Fibroblast of skin of left biceps (primary cell): ENCODE measurements at places on chromosomes 13 and 19.

GRCh38 chr13:105159841-105160240, 1375.6 kb downstream of the EFNB2 start:
- no peak for DNase-seq

GRCh38 chr19:32550666-32551065, 30.3 kb upstream of the PDCD5 start:
- DNase-seq = no peak

DNA sequence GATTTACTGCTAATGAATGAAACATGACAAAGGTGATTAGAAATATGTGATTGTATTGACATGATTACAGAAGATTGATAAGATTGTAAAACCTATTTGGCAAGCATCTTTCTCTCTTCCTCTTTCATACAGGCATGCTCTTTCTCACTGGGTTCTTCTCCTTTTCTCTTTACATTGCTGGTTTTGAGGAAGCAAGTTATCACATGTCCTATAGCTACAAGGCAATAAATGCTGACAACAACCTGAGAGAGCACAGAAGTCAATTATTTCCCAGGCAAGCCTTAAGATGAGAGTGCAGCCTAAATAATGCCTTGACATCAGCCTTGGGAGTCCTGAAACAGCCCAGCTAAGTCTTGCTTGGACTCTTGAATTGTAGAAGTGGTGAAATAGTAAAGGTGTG, 875.0 kb downstream of the SLITRK1 start:
- no peak for DNase-seq

- no peak for DNase-seq
Observed at GRCh38 chr19:44909775-44910174, 4.2 kb downstream of the APOE start.

DNA sequence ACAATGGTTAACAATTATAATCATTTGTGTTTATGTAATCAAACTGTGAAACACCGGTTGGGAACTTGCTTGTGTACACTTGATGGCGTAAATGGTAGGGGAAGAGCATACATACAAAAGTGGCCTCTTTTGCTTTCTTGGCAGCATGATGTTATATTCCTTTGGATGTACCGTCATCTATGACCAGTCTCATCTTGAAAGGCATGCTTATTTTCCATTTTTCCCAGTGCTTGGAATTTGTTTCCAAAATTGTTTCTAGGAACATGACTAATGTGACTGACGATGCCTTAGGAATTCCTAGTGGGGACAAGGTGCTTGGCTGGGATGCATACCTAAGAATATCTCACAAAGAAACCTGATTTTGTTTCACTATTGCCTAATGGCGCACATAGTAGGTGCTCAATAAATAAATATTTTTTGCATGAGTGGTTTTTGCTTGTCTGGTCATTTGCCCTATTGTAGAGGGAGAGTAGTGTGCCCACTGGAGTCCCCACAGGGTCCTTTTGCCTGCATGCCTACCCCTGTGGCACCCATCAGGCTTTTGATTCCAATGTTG, 45.5 kb downstream of the SAE1 start:
- no peak for DNase-seq

GRCh38 chr13:44974056-44974793, 15.0 kb downstream of the NUFIP1 start:
- peak; percentile 19 for DNase-seq

DNA sequence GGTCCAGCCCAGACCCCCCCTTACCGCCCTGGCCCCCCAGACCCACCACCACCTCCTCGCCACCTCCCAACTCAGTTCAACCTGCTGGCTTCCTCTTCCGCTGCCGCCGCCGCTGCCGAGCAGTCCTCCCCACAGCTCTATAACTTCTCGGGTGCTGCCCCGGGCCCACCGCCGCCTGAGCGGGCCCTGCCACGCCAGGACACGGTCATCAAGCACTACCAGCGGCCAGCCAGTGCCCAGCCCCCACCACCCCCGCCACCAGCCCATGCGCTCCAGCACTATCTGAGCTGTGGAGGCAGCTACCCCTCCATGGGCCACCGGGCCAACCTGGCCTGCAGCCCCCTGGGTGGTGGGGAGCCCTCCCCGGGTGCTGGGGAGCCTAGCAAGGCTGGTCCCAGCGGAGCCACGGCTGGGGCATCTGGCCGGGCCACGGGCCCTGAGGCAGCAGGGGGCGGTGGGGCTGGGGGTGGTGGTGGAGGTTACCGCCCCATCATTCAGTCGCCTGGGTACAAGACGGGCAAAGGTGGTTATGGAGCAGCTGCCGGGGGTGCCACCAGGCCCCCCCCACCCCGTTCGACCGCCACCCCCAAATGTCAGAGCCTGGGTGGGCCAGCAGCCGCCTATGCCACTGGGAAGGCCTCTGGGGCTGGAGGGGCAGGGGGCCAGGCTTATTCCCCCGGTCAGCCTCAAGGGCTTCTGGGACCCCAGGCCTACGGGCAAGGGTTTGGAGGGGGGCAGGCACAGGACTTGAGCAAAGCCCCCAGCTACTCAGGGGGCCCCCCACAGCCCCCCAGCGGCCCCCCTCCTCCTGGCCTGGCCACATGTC, 4.2 kb downstream of the PRR12 start:
- DNase-seq = no peak

- no peak for DNase-seq
Observed at GRCh38 chr19:10523135-10523636, 5.9 kb upstream of the S1PR5 start.

DNA sequence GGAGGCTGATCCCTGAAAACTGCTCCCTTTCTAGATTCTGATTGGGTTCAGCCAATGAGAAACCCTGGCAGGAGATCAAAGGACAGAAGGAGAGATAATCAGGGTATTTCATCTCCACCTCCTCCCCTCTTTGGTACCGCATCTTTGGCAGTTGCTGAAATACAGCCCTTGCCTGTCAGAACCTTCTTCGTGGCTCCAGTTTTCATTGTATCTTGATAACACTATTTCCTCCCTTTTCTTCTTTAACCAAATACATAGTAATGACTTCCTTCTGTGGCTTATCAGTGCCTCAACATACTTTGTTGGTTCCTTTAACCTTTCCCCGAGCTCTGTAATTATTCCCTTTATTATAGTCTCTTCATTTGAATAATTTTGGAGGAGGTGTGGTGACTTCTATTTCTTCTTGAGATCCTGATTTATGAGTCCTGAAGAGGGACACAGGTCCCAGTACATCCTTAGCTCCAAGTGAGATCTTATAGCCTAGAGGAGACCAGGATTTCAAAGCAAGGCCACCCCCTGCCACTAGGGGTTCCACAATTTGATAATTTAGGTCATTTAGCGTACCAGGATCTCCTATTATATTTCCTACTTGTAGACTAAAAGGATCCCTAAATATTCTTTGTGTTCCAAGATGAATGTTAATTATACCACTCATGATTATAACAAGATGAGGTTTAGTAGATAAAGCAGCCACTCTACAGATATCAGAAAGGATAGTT, 98.0 kb downstream of the EDNRB start:
- DNase-seq = no peak

DNA sequence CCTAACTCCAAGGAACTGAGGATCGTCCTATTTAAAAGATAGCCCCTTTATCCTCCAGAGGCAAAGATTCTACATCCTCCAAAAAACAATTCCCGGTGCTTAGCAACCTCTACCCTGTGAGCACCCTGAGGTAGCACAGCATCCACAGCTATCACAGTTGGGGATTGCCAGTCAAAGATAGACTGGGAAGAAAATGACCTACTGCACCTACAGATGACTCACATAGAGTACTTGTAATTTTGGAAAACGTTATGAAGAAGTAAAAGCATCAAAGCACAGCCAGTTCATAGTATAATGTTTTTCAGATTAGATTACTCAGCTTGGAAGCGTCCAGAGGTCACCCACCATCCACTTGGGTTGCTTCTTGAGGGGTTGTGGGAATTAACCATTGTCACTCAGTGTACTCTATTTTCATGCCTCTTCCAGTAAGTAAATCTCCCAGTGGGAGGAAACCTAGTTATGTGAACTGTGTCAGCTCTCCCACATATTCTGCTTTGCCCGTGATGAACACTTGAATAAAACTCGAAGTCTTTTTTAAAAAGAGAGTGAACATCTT, 8.9 kb upstream of the FAM124A start:
- no peak for DNase-seq

DNA sequence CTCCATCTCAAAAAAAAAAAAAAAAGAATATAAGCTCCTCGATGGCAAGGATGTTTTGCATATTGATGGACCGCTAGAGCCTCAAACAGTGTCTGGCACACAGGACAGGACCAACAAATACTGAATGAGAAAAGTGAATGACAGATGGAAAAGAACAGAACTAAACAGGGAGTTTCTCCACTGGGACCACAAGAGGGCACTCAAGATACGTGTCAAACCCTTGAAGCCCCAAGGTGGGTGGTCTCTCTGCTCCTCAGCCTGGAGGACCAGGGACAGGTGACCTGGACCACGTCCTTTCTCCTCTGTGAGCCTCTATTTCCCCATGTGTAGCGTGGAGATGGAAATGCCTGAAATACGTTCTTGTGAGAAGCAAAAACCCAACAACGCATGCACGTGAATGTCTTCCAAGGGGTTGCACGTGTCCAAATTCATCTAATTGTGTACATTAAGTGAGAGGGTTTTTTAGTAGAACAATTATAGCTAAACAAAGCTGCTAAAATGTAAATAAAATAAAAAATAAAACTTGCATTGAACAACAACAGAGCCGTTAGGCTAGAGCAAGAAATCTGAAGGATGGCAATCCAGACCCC, 5.7 kb upstream of the CDC42EP5 start:
- no peak for DNase-seq

DNA sequence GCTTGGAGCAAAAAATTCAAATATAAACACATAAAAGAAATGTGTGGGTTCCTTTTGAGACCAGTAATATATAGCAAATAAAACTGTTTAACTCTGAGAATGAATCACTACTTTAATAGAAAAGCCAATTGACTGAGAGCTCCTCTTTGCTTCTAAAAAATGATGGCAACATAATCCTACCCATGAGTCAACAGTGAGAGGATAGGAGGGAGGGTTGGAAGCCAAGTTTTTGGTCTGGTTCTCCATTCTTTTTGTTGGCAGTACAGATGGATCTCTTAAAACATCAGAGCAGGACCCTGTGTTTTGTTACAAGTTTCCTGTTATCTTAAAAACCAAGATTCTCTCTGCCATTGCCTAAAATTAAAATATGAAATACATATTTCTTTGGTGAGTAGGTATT, 50.0 kb upstream of the POSTN start:
- DNase-seq = peak; percentile 41

GRCh38 chr13:40517486-40518480, 148.7 kb downstream of the FOXO1 start:
- DNase-seq = no peak

DNA sequence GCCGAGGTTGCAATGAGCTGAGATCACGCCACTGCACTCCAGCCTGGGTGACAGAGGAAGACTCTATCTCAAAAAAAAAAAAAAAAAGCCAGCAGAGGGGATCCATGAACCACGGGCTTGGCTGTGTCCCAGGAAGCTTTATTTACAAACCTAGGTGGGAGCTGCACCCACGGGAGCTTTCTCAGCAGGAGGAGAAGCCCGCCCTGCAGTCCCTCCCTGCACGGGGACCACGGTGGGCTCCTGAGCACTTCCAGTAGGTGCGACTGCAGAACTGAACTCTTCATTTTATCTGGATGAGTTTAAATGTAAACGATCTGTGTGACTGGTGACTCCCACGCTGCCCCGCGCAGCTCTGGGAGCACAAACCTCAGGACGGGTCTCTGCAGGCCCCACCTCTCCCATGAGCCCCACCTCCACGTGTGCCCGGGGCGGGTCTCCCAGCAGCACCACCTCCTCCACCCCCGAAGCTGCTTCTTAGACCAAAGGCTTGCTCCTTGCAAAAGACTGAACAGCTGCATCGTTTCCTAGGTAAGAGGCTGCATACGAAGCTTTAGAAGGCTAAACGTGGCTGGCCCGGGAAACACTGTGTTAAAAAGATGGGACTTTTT, 66.4 kb downstream of the SPACA7 start:
- no peak for DNase-seq

DNA sequence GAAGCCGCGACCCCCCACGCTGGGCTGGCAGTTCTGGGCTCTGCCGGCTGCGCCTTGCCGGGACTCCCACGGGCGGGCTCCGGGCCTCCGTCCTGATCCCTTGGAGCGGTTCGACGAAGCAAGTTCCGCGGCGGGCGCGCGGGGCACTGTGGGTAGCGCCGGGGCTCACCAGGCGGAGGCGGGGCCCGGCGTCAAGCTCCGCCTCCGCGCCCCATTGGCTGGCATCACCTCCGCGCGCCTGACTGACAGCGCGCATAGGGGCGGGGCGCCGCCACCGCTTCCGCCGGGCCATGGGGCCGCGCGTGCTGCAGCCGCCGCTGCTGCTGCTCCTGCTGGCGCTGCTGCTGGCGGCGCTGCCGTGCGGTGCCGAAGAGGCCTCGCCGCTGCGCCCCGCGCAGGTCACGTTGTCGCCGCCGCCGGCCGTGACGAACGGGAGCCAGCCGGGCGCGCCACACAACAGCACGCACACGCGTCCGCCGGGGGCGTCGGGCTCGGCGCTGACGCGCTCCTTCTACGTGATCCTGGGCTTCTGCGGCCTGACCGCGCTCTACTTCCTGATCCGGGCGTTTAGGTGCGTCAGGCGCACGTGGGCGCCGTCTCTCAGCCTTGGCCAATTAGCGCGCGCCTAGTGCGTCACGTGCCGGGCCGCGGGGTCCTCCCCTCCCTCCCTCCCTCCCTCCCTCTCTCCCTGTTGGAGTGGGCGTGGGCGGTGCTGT, at the start of gene FAM174C:
Gene FAM174C (plus strand): TSS at position 271 of the 716 bp plus-strand sequence. CDS start 20 bp downstream, at position 291.
- DNase-seq = peak; percentile 92

- no peak for DNase-seq
Observed at GRCh38 chr13:40591091-40591490, 75.3 kb downstream of the FOXO1 start.

DNA sequence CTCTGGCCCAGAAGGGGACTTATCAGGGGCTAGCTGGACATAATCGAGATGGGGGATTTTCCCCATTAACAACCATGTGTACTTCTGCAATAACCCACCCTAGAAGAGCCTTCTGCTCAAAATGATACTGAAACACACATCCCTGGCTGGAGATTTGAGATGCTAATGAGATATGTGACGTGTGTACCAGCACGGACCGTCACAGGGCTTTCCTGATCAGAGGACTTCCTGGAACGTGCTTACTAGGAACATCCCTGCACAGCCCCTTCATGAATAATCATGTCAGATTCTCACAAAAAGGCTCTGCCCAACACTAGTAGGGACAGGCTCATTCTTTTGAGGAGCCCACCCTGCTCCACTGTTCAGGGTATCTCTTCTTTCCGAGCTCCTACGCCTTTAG, 6.5 kb upstream of the ERVV-1 start:
- no peak for DNase-seq

GRCh38 chr13:64029343-64030093, 2613.9 kb upstream of the PCDH20 start:
- no peak for DNase-seq

GRCh38 chr19:38662537-38663155, 15.2 kb downstream of the ACTN4 start:
- no peak for DNase-seq
